Tibial nerve (tissue), 4 donors: ENCODE measurements at places on chromosomes 12 and 14. TPM values are rescaled to one million over a fixed set of nuclear protein-coding genes. Genes with fewer than 3 reads are reported as not detected.

DNA sequence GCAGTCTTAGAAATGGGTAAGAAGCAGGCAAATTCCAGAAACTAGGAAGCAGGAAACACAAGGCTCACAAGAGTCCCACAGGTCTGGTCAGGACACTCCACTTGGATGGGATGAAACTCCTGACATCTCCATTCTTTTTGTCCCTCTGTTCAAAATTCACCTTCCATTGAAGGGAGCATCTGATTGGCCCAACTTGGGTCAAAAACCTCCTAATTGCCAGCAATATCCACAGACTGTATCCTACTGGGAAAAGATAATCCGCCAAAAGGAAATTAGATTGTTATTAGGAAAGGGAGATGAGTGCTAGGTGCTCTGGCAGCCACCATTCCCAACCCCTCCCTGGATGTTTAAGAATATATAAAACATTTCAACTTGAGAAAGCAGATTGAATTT, 256.9 kb downstream of the ZFP36L1 start:
- H3K27me3 ChIP-seq: no peaks in the 10 kb centered on the region
- no peak overlapping the region for H3K27ac ChIP-seq
- H3K4me3 ChIP-seq: no peak overlapping the region
- H3K36me3 ChIP-seq: no peaks in the 10 kb centered on the region

DNA sequence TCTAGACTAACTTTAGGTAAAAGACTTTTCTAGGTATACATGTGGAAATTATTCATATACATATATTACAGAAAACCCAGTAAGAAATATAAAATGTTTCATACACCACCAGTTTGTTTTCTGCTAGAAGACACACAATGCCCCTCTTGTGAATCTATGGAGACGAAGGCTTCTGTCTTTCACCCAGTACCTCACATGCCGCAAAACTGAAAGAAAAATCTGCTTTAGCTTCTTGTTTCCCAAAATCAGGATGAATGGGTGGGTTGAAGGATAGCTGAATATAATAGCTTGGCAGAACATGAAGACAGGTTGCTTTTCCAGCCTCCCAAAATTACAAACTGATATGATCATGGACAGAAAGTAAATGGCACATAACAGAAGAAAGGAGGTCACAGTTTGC, 1.3 kb downstream of the TAS2R30 start:
- no peaks in the 10 kb centered on the region for H3K36me3 ChIP-seq
- no peak overlapping the region for H3K4me3 ChIP-seq
- H3K27me3 ChIP-seq: no peaks in the 10 kb centered on the region
- no peak for DNase-seq

GRCh38 chr14:22303589-22304195, 285.3 kb downstream of the DAD1 start:
- no peaks in the 10 kb centered on the region for H3K36me3 ChIP-seq
- DNase-seq: no peak

- no peaks in the 10 kb centered on the region for H3K27me3 ChIP-seq
- no peak overlapping the region for H3K4me3 ChIP-seq
- no peak for DNase-seq
These were observed 80.4 kb downstream of the VWF start for GRCh38 chr12:6044082-6044481.

DNA sequence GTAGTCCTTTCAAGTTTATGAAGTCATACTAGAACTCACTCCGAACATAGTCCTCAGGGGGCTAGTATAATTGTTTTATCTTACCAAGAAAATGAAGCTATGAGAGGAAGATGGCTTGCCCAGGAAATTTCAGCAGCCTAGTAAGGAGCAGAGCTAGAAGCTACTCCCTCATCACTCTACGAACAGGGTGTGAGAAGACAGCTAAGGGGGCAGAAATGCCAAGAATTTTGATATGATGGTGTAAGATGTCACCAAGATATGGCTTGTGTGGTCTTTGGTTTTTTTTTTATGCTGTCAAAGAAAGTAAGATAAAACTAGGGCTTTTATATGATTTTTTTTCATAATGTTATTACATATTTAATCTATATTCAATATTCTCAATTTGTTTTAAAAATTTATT, 47.6 kb downstream of the PRICKLE1 start:
- no peak for DNase-seq
- H3K4me1 ChIP-seq: no peaks in the 10 kb centered on the region
- no peak overlapping the region for H3K27ac ChIP-seq
- no peaks in the 10 kb centered on the region for H3K27me3 ChIP-seq
- no peaks in the 10 kb centered on the region for H3K36me3 ChIP-seq
- H3K4me3 ChIP-seq: no peak overlapping the region

Gene C3AR1
- 9.9 TPM for total RNA-seq

Gene CIROP
- total RNA-seq: not detected

GRCh38 chr12:119631930-119632678, 35.8 kb upstream of the PRKAB1 start:
- no peaks in the 10 kb centered on the region for H3K4me1 ChIP-seq
- H3K27me3 ChIP-seq: no peaks in the 10 kb centered on the region
- H3K27ac ChIP-seq: no peak overlapping the region
- H3K4me3 ChIP-seq: no peak overlapping the region
- no peak for DNase-seq

Gene ADAM21
- total RNA-seq: not detected

DNA sequence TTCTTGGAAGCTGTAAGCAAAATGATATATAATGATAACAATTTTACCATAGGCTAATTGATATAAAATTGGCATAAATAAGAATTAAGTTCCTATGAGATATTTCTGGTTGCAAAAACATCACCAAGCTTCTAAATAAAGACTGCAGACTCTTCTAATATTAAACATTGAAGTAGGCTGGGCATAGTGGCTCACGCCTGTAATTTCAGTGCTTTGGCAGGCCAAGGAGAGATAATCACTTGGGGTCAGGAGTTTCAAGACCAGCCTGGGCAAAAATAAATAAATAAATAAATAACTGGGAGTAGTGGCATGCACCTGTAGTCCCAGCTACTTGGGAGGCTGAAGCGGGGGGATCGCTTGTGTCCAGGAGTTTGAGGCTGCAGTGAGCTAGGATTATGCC, 71.8 kb downstream of the NPAS3 start:
- H3K27ac ChIP-seq: no peak overlapping the region
- H3K4me1 ChIP-seq: no peaks in the 10 kb centered on the region
- DNase-seq: no peak
- H3K27me3 ChIP-seq: no peaks in the 10 kb centered on the region
- no peaks in the 10 kb centered on the region for H3K36me3 ChIP-seq
- no peak overlapping the region for H3K4me3 ChIP-seq

Gene CREBL2
- 56.1 TPM for total RNA-seq

DNA sequence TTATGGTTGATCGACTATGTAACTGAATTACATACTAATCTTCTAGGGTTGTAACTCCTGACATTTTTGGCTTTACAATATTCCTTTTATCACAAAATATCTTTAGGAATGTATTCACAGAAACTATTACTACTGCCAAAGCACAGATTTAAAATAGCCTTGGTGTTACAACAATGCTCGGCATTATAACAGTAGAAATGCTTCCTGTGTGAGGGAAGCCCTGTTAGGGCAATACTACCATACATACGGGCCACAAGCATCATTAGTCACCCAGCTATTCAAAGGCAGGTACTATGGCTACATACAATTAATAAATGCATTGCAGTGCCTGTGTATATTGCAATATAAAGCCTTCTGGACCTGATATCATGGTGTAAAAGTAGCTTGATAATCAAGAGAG, 517.8 kb downstream of the C12orf50 start:
- no peaks in the 10 kb centered on the region for H3K4me1 ChIP-seq
- no peak for DNase-seq
- no peak overlapping the region for H3K4me3 ChIP-seq

DNA sequence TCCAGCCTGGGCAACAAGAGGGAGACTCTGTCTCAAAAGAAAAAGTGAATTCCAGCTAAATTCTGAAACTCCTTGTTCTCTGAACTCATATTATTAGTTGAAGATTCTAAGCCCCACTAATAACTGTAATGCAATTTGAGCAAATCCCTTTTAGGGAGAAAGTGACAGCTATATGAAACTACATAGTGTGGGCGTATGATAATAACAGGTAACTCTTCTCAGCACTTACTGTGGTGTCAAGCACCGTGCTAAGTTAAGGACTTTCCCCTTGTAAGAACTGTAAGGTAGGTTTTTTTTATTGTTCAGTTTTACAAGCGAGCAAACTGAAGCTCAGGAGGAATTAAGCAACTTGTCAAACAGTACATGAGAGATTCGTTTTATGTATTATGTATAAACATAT, 5.4 kb downstream of the ANKRD13A start:
- no peaks in the 10 kb centered on the region for H3K27me3 ChIP-seq
- H3K36me3 ChIP-seq: no peaks in the 10 kb centered on the region
- H3K27ac ChIP-seq: no peak overlapping the region
- no peak overlapping the region for H3K4me3 ChIP-seq
- no peak for DNase-seq

GRCh38 chr12:113108308-113108707, 27.3 kb downstream of the RASAL1 start:
- H3K4me1 ChIP-seq: peaks cover 5% of the 10 kb centered on the region
- no peak for DNase-seq
- no peak overlapping the region for H3K4me3 ChIP-seq
- peaks cover 10% of the 10 kb centered on the region for H3K27me3 ChIP-seq
- no peaks in the 10 kb centered on the region for H3K36me3 ChIP-seq
- no peak overlapping the region for H3K27ac ChIP-seq

DNA sequence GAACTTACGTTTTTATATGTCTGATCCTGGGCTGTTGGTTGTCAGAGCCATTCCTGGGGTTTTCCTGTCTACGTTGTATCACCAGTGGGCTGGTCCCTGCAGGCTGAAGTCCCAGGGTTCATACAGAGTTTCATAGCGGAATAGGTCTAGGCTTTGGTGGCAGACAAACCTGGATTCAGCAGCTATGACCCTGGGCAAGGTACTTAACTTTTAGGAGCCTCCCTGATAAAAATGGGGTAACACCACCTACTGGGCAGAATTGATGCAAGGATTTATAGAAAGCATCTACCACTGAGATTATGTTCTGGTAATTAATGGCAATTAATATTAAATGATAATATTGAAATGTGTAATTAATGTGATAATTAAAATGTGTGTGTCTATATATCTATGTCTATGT, 141.2 kb downstream of the SYNE2 start:
- no peaks in the 10 kb centered on the region for H3K27me3 ChIP-seq
- H3K36me3 ChIP-seq: no peaks in the 10 kb centered on the region
- no peak overlapping the region for H3K27ac ChIP-seq
- no peak overlapping the region for H3K4me3 ChIP-seq

DNA sequence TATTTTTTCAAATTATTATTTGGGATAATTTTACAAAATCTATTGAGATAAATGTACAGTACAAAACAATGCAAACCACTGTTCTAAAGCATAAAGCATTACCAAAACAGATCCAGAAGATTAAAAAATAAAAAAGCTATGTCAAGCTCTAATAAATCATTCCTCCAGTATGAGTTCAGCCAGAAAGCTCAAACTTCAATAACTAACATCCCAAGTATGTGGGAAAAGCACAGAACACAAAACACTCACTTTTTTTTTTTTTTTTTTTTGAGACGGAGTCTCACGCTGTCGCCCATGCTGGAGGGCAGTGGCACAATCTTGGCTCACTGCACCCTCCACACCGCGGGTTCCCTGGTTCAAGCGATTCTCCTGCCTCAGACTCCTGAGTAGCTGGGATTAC, 11.3 kb downstream of the SAV1 start:
- no peaks in the 10 kb centered on the region for H3K27me3 ChIP-seq
- no peak for DNase-seq
- H3K36me3 ChIP-seq: no peaks in the 10 kb centered on the region
- no peak overlapping the region for H3K4me3 ChIP-seq

GRCh38 chr12:6228535-6229223, 28.5 kb downstream of the CD9 start:
- H3K4me3 ChIP-seq: no peak overlapping the region
- no peaks in the 10 kb centered on the region for H3K27me3 ChIP-seq
- H3K36me3 ChIP-seq: peaks cover 7% of the 10 kb centered on the region
- no peak for DNase-seq

DNA sequence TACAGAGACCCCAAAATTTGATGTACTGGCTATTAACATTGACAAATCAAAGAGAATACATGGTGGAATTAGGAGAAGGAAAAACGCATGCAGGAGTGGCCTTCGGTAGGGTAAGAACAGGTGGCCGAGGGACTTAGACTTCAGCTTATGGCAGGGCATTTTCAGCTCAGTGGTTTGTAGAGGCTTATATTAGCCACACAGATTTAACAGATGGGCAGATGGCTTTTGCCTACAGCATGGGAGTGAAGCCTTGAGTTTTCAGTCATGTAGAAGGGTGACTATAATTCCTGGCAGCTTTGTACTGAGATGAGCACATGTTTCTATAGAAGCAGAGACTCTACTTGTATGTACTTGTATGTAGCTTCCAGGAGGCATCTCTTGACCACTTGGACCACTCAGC, 40.9 kb upstream of the PLEKHA5 start:
- H3K27ac ChIP-seq: no peak overlapping the region
- H3K4me3 ChIP-seq: no peak overlapping the region
- H3K36me3 ChIP-seq: no peaks in the 10 kb centered on the region
- no peaks in the 10 kb centered on the region for H3K4me1 ChIP-seq

DNA sequence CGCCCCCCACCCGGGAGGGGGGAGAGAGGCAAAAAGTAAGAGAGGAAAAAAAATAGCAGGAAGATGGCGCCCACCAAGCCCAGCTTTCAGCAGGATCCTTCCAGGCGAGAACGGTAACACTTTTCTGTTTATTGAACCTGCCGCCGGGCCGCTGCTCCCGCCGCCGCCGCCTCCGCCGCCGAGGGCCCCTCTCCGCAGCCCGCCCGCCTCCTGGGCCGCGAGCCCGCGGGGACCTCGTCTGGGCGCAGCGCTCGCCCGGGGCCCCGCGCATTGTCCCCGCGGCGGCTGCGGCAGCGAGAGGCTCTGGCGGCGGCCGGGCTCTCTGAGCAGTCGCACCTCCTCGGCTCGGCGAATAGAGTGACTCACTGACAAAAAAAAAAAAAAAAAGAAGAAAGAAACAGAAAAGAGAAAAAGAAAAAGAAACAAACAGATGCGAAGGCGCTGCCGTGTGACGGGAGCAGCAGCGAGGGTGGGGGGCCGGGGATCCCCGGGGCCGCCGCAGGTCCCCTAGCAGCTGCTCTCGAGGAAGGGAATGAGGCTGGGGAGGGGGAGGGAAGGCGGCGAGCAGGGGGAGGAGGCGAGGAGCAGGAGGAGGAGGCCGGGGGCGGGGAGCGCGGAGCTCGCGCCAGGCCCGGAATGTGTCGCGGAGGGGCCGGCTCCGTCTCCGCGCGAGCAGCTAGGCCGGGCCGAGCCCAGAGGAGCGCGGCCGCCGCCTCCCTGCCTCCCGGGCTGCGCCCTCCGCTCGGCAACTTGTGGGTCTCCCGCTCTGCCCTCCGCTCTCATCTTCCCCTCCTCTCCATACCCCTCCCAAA, 781 bp downstream of the NPAS3 start:
- H3K4me1 ChIP-seq: peaks cover 24% of the 10 kb centered on the region
- H3K36me3 ChIP-seq: no peaks in the 10 kb centered on the region
- peak overlapping the region; percentile 68 for H3K4me3 ChIP-seq
- peak; percentile 55 for DNase-seq
- peak overlapping the region; percentile 94 for H3K27ac ChIP-seq
- no peaks in the 10 kb centered on the region for H3K27me3 ChIP-seq
